ENCODE measurements at places on chromosomes 1 and 21.

DNA sequence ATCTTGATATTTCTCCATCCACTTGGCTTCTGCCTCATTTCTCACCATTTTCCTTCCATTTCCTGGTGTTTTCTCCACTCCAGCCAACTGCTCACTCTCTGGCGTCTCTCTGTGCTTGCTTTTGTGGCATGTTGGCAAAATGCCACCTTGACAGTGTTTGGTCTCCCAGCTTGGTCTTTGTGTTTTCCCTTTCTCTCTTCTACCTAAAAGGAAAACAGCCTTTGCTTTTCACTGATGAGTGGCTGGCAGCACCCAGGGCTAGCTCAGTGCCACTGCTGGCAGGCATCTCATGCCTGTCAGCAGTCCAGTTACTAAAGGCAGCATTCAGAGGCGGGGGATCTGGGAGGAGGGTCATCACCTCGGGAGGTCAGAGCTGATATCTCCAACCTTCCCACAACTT lies 55.3 kb upstream of the DSCAM start:
- DNase-seq = peak; percentile 25

- no peak for DNase-seq
Observed at GRCh38 chr21:32757804-32758203, 13.8 kb downstream of the PAXBP1 start.

- DNase-seq = peak; percentile 12
Observed at GRCh38 chr1:84774669-84775534, 84.6 kb upstream of the SSX2IP start.

DNA sequence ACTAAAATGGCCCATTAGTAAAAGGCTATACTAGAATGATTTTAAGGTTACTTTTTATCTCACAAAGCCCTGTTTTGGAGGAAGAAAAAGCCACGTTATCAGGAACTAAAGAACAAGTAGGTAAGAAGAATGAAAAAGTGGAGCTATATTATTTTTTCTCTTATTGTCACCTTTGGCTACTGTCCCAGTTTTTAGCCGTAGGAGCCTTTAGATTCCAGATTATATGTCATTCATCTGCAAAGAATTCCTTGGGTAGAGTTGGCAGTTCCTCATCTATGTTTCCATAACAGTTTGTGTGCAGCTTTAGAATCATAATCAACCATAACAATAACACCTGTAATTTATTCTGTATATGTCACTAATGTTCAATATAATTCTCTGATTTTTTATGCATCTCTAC lies 83.8 kb downstream of the TPR start:
- no peak for DNase-seq

- no peak for DNase-seq
Observed at GRCh38 chr1:70034403-70034802, 171.0 kb downstream of the LRRC40 start.

DNA sequence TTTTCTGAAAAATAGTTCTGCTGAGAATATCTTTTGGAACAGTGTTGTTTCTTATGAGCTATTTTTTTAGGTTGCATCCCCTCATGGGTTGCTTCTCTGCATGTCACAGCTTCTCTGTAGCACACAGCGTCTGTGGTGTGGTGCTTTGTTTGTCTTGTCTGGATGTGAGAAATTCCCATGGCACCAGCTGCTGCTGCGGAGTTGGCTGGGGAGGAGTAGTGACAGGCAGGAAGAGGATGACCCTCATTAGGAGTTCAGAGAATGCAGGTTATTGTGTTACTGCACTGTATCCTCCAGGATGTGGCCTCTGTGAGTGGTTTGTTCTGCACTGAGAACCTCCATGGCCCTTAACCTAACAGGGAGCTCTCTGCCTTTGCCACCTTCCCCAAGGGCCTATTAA lies 64.8 kb downstream of the TSEN15 start:
- no peak for DNase-seq

DNA sequence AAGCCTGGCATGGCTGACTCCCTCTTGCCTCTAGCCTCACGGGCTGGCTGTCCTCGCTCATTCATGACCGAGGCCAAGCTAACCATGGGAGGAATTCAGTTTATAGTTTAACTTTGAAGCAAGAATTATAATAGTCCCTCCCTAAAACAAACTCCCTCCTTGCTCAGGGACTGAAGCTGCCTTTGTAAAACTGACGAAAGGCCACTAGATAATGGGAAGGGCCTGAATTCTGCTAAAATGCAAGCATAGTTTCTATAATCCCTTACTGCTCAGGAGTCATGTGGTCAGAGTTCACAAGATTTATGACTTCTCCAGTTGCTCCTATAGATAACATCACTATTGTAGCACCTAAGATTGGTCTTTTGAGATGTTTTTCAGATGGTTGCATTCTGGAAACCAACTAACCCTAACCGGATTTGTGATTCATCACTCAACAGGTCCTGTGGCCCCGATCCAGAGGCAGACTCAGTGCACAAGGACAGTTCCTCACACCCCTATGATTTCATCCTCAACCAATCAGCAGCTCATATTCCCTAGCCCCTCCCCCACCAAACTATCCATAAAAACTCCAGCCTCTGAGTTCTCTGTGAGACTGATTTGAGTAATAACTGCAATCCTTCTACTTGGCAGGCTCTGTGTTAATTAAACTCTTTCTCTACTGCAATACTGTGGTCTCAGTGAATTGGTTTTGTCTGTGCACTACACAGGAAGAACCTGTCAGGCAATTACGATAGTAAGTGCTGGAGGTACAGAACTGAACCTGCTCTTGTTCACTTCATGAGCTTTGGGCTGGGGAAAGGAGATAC lies 26.4 kb downstream of the HHIPL2 start:
- DNase-seq = no peak

- DNase-seq = no peak
Observed at GRCh38 chr1:93698329-93699048, 16.9 kb upstream of the BCAR3 start.

GRCh38 chr1:92698932-92699331 lies 86.0 kb downstream of the EVI5 start:
- no peak for DNase-seq

- peak; percentile 35 for DNase-seq
Observed at GRCh38 chr1:110829955-110830553, 42.9 kb upstream of the CD53 start.

DNA sequence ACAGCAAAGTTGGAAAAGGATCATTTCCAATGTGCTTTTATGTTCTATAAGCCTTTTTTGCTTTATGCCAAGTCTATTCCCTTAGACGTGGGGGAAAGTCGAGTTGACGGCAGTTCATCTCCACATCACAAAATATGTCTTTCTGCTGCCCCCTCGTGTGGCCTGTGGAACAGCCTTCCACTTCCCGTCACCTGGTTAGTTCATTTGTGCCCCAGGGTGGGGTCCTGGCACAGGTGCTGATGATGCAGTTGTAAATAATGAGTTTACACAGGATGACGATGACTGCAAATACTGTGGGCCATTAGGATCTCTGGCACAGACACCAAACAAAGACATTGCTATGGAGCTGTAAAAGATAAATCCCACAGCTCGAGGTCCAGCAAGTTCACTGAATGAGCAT lies 10.0 kb upstream of the OTUD3 start:
- DNase-seq = no peak

- DNase-seq = no peak
Observed at GRCh38 chr1:171180670-171181069, 4.4 kb upstream of the FMO2 start.

DNA sequence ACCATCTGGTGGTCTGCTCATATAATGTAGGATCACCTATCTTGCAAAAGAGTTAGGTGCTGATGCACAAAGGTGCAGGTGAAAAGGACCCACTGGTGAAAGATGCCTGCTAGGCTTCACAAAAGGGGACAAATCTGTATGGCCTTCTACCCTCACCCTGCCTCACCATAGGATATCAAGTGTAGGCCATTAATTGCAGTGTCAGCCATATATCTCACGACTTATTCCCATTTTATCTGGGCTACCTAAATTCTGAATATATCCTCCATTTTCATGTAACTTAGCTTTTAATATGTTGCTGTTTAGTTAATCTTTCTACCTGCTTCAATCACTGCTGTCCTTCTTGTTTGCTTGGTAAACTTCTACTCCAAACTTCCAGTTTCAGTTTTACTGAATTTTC lies 84.2 kb upstream of the DPH5 start:
- no peak for DNase-seq

GRCh38 chr1:52368383-52369172 lies 2.6 kb upstream of the CC2D1B start:
- DNase-seq = peak; percentile 26

GRCh38 chr1:169833179-169833901 lies 38.6 kb upstream of the METTL18 start:
- DNase-seq = no peak

DNA sequence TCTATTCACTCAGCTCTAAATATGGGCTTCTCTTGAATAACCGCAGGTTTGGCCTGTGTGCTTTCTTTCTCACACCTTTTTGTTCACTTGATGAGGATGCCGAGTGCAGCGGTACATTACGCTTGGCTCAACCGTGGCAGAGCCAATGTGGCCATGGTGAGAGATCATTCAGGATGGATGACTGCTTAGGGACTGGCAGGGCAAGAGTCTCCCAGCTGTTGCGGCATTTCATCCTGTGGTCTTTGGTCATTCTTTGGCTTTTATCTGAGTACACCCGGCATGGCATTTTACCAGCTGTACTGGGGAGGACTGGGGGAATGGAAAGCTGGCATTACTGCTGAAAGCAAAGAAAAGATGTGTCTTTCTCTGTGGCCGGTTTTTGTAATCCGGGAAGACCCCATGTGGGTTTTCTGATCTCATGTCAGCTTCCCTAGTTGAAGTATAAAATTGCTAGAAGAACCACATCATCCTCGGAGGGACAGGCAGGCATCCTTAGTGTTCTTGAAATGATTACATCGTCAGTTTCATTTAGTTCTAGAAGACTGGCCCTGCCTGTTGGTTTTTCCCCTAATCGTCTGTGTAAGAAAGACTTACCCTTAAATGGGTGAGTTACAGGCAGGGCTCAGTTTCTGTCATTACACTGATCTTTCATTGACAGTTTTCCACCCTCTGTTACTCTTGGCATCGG lies 15.1 kb downstream of the PCP4 start:
- no peak for DNase-seq

- DNase-seq = peak; percentile 68
Observed at GRCh38 chr1:37240897-37241296, 206.6 kb upstream of the GRIK3 start.

GRCh38 chr1:166112425-166112824 lies 54.4 kb downstream of the FAM78B start:
- no peak for DNase-seq

Data from NCI-H1694 (cell line).